ENCODE measurements at places on chromosomes 4 and X. TPM values are rescaled to one million over a fixed set of nuclear protein-coding genes. Genes with fewer than 3 reads are reported as not detected.

The PAGE2 gene
- not detected for total RNA-seq

DNA sequence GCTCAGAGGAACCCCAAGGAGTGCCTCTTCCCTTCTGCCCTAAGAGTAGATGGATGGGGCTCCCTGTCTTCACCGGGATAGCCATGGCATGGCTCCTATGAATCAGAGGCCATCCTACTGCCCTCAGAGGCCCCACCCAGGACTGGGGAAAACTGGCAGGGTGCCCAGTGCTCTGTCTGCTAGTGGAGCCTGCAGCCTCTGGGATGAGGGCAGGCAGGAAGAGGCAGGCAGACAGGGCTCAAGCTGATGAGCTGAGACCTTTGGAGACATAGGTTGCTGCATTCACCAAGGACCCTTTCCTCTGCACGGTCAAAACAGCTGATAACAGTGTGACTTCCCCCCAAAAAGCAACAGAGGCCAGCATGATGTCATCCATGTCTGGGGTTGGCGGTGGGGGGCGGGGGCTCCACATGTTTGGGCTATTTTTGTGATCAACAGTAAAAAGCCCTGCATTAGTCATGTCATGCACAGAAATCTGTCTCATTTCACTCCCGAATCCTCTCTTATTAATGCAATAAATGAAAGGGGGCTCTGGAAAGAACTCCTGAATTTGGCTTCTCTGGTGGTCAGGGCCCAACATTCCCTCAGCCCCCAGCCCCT lies 207.6 kb upstream of the MAMLD1 start:
- no peaks in the 10 kb centered on the region for H3K36me3 ChIP-seq
- H3K27me3 ChIP-seq, result no peaks in the 10 kb centered on the region
- no peak overlapping the region for H3K27ac ChIP-seq
- no peak overlapping the region for H3K4me3 ChIP-seq
- H3K4me1 ChIP-seq, result no peaks in the 10 kb centered on the region

The HGFAC gene
- not detected for total RNA-seq

DNA sequence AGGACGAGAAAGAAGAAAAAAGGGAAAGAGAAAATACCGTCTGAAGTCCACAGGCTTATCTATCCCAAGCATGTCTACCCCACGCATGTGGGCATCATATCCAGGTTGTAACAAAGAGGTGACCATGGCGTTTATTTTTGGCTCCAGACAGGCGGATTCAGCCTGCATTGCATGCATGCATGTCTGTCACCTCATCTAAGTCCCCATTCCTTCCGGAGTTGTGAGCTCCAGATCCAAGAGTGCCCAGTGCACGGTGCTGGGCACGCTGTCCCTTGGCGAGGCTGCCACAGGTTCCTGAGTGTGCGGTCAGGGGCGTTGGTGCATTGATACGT lies 905 bp upstream of the GALNTL6 start:
- H3K4me3 ChIP-seq, result peak overlapping the region; percentile 48
- H3K36me3 ChIP-seq, result no peaks in the 10 kb centered on the region
- no peaks in the 10 kb centered on the region for H3K27me3 ChIP-seq
- DNase-seq, result peak; percentile 87

GRCh38 chr4:69658133-69658532 lies 5.1 kb upstream of the UGT2A1 start:
- H3K36me3 ChIP-seq, result no peaks in the 10 kb centered on the region
- no peaks in the 10 kb centered on the region for H3K27me3 ChIP-seq
- no peak overlapping the region for H3K4me3 ChIP-seq
- no peak overlapping the region for H3K27ac ChIP-seq

DNA sequence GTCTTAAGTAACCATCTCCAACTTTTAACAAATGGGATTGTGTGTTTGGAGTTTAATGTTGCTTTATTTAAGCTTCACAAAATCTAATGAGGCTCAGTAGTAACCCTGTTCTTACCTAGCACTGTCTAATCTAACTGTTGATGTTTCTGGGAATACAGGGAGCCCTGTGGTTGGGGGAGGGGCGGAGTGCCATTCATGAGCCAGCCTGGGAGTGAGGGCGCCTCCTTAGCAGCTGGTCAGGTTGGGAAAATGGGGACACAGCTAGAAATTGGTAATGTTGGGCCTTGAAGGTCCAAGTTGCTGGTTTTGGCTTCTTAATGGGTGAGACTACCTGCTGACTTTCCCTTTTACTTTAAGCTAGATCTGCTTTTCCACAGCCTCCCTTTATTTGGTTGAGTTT lies 22.9 kb upstream of the TADA2B start:
- H3K4me1 ChIP-seq, result no peaks in the 10 kb centered on the region
- H3K27me3 ChIP-seq, result no peaks in the 10 kb centered on the region
- H3K36me3 ChIP-seq, result peaks cover 23% of the 10 kb centered on the region
- H3K4me3 ChIP-seq, result no peak overlapping the region
- no peak overlapping the region for H3K27ac ChIP-seq

GRCh38 chr4:125440814-125441213 lies 126.1 kb downstream of the FAT4 start:
- H3K27me3 ChIP-seq, result no peaks in the 10 kb centered on the region
- peaks cover 10% of the 10 kb centered on the region for H3K4me1 ChIP-seq
- no peak overlapping the region for H3K27ac ChIP-seq
- DNase-seq, result no peak

GRCh38 chr4:55762819-55763218 lies 56.8 kb upstream of the EXOC1L start:
- H3K27me3 ChIP-seq, result no peaks in the 10 kb centered on the region
- H3K4me1 ChIP-seq, result no peaks in the 10 kb centered on the region
- no peaks in the 10 kb centered on the region for H3K36me3 ChIP-seq
- DNase-seq, result no peak
- no peak overlapping the region for H3K27ac ChIP-seq
- no peak overlapping the region for H3K4me3 ChIP-seq

DNA sequence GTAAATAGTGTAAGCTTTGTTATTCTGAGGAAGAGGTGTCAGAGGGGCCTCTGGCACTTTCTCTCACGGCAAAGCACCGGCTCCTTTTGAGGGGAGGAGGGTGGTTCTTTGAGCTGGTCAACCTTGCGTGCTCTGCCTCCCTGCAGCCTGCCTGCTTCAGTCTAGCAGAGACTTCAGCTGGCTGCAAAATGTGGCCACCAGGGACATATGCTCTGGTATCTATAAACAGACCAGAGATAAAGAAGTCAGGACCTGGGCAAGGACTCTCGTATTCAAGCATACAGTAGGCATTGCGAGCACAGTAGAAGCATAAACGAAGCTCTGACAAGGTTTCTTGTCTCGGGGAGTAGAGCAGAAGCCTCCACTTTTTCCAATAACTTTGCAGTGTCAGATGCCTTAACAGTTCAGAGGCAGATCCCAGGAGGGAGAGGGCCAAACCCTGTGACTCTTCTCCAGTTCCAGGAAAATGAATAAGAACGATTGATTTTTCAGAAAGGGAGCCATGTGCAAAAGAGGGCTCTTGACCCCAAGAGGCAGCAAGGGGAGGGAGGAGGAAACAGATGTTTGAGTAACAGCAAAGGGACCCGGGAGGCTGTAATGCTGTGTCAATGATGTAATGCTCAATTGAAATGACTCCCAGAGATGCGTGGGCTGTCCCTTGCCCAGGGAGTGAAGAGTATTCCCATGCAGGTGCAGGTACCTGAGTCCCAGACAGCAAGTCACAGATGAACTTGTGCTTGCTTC lies 57.9 kb upstream of the TEX13D start:
- peak overlapping the region; percentile 19 for H3K27ac ChIP-seq
- DNase-seq, result no peak
- H3K4me1 ChIP-seq, result peaks cover 9% of the 10 kb centered on the region
- H3K4me3 ChIP-seq, result no peak overlapping the region

DNA sequence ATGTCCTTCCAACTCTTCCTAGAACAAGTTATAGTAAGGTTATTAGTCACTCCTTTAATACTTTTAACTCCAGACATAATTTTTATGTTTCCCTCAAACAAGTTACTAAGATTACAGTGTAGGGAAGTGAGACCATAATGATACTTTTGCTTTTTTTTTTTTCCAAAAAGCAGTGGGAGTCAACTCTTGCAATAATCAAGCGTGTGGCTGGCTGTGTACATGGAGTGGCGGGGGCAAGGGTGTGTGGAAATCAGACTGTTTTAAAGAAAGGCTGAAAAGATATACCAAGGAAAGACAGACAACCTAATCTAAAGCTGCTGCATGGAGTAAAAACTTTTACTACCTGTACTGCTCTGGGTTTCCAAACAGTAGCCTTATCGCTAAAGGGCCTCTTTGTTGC lies 4.1 kb downstream of the NOA1 start:
- H3K4me1 ChIP-seq, result peaks cover 16% of the 10 kb centered on the region
- H3K27ac ChIP-seq, result no peak overlapping the region
- H3K4me3 ChIP-seq, result no peak overlapping the region
- H3K36me3 ChIP-seq, result peaks cover 20% of the 10 kb centered on the region
- H3K27me3 ChIP-seq, result no peaks in the 10 kb centered on the region

The UGT2B11 gene
- not detected for total RNA-seq

- peaks cover 24% of the 10 kb centered on the region for H3K36me3 ChIP-seq
- peaks cover 43% of the 10 kb centered on the region for H3K4me1 ChIP-seq
- no peak overlapping the region for H3K4me3 ChIP-seq
- DNase-seq, result no peak
These were observed 211.3 kb downstream of the ARHGAP10 start for GRCh38 chr4:147943159-147943638.

DNA sequence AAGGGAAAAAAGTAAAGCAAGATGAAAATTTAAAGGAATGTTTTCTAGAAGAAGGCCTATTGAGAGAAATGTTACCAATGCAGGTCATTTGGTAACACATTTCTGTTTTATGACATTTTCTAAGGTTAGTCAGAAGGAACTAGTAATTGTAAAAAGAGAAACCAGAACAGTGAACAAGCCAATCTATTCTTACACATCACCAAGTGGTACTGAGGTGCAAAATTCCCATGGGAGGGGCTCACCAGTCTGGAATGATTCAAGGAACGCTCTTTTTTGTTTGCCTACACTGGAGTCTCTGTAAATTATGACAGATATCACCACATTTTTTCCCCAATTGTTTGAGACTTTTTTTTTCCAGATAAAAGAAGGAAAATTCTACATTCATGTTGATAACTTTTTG lies 404.7 kb upstream of the CNKSR2 start:
- no peaks in the 10 kb centered on the region for H3K27me3 ChIP-seq
- no peaks in the 10 kb centered on the region for H3K36me3 ChIP-seq
- H3K4me1 ChIP-seq, result no peaks in the 10 kb centered on the region
- DNase-seq, result no peak

The RNF212 gene
- 9.7 TPM for total RNA-seq

DNA sequence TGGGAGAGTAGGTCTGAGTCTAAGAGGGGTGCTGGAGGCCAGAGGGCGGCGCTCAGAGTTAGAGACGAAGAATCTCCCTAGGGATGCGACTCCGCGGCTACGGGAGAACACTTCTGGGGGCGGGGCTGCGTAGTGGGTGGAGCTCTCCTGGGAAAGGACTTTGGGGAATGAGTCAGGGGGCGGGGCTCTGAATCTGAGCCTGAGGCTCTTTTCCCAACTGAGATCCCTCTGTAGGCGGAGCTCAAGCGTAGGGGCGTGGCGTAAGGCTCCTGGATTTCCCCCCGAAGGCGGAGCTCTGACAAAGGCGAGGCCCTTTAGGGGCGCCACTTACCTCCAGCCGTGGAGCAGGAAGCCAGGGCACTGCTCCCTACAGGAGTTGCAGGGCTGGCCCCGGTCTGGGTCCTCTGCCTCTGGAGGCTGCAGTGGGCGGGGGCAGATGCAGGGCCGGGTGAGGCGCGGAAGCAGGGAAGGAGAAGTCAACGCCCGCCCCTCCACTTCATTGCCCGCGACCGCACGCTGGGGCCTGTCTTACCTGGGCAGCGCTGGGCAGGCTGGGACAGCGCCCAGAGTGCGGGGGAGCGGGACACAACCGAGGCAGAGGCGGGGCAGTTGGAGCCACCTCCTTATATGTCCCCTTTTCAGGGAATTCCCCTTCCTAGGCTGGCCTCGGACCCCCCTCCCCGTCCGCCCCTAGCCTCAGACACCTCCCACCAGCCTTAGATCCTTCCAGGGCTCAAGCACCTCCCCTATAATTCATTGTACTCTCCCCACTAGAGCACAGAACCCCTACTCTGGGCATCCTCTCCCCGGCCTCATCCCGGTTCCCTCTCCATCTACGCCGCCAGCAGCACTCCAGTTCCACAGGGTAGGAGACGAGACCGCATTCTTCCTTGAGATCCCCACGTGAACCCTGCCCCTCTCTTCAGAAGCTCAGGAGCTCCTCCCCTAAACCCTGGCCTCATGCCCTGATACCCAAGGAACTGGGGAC lies 1.6 kb downstream of the PRICKLE3 start:
- H3K27me3 ChIP-seq, result no peaks in the 10 kb centered on the region
- peaks cover 20% of the 10 kb centered on the region for H3K36me3 ChIP-seq
- peak; percentile 97 for DNase-seq
- peak overlapping the region; percentile 61 for H3K4me3 ChIP-seq

The FAAH2 gene
- total RNA-seq, result 0.42 TPM

- H3K4me1 ChIP-seq, result no peaks in the 10 kb centered on the region
- no peaks in the 10 kb centered on the region for H3K27me3 ChIP-seq
- no peak overlapping the region for H3K4me3 ChIP-seq
- H3K27ac ChIP-seq, result no peak overlapping the region
- no peak for DNase-seq
These were observed 26.9 kb downstream of the IGSF1 start for GRCh38 chrX:131262200-131262599.

The F8 gene
- total RNA-seq, result 17.0 TPM

- no peak overlapping the region for H3K4me3 ChIP-seq
- DNase-seq, result no peak
- H3K27ac ChIP-seq, result no peak overlapping the region
- H3K4me1 ChIP-seq, result no peaks in the 10 kb centered on the region
- H3K27me3 ChIP-seq, result no peaks in the 10 kb centered on the region
These were observed 19.9 kb downstream of the MAN2B2 start for GRCh38 chr4:6594826-6595355.

DNA sequence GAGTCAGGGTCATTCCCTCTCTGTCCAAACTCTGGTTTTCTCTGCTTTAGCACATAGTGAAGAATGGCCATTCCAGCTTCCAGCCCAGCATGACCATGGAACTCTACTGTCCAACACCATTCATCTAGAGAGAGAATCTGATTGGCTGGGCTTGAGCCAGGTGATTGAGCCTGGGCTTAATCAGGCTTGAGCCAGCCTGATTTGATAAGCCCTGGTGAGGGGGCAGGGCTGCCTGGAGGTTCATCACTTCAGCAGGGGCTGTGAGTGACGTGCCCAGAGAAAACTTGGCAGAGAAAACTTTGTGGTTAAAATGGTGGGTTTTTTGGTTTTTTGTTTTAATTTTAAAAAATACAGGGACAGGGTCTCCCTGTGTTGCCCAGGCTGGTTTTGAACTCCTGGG lies 62.5 kb downstream of the KIAA0232 start:
- DNase-seq, result no peak
- no peak overlapping the region for H3K27ac ChIP-seq
- peaks cover 40% of the 10 kb centered on the region for H3K36me3 ChIP-seq

The TNMD gene
- total RNA-seq, result not detected

- H3K4me1 ChIP-seq, result peaks cover 5% of the 10 kb centered on the region
- no peaks in the 10 kb centered on the region for H3K36me3 ChIP-seq
- H3K27me3 ChIP-seq, result no peaks in the 10 kb centered on the region
These were observed 188.4 kb upstream of the RPL34 start for GRCh38 chr4:108431986-108432385.

DNA sequence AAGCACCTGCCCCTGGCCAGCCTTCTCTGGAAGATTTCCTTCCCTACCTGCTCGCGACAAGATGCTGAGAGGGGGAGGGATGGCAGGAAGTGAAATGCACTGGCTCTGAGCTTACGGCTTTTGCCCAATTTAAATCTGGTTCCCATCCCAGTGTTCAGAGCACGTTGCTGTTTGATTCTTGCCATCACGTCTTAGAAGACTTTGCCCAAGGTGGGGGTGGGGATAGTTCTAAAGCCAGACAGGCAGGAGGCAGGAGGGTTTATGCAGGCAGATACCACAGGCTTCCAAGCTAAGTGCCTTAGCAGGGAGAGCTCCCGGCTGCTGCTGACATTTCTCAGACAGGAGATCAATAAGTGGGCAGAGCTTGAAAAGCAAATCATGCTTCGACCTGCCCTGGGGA lies 393.9 kb downstream of the MID1IP1 start:
- no peak overlapping the region for H3K27ac ChIP-seq
- no peaks in the 10 kb centered on the region for H3K27me3 ChIP-seq

Measured in esophagus muscularis mucosa (tissue), 4 donors.